ENCODE measurements at places on chromosomes 4 and X. TPM values are rescaled to one million over a fixed set of nuclear protein-coding genes. Genes with fewer than 3 reads are reported as not detected.

- no peaks in the 10 kb centered on the region for H3K36me3 ChIP-seq
- peaks cover 2% of the 10 kb centered on the region for H3K27me3 ChIP-seq
- no peak for DNase-seq
- no peak overlapping the region for H3K4me3 ChIP-seq
These were observed 12.2 kb upstream of the TMEM128 start for GRCh38 chr4:4260185-4260751.

- H3K36me3 ChIP-seq: no peaks in the 10 kb centered on the region
- H3K4me3 ChIP-seq: no peak overlapping the region
- no peaks in the 10 kb centered on the region for H3K4me1 ChIP-seq
- no peak overlapping the region for H3K27ac ChIP-seq
- no peak for DNase-seq
These were observed 127.3 kb upstream of the STK26 start for GRCh38 chrX:131895807-131896206.

DNA sequence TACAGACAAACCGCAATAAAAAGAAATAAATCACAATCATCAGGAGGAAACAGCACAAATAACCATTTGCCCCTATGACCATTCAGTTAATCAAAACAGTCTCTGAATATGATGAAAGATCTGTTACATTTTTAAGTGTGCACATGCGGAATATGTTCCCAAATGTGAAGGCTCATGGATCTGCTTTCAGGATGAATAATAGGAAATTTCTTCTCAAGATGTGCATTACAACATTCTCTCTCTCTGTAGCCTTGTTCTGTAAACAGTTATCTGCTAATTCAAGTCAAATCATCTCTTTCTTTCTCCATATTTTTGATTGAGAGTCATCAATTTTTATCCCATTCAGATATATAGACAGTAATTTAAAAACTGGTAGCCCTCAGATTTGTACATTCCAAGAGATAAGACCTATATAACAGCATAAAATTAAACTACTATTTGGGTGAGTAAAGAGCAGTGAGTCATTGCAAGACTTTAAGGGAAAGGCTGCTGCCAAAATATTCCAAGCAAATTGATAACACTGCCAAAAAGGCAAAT is 433.9 kb upstream of the ATOH1 start:
- H3K36me3 ChIP-seq: no peaks in the 10 kb centered on the region
- no peak for DNase-seq
- H3K27ac ChIP-seq: no peak overlapping the region
- H3K4me1 ChIP-seq: no peaks in the 10 kb centered on the region
- no peak overlapping the region for H3K4me3 ChIP-seq

DNA sequence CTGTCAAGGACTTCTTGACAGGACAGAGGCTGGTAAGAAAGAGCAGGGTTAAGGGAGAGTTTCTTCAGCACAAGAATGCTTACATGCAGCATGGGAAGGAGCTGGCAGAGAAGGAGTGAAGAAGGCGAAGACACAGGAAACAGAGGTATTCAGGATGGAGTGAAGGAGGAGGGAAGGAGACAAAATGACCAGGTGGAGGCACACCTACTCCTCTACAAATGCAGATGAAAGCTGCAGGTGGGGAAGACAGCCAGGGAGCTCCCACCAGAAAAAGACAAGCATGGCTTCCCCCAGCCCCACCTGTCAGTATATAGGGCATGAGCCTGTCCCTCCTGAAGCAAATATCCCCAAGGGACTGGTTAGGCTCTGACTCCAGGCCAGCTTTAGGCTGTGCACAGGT is 29.6 kb upstream of the NKRF start:
- no peaks in the 10 kb centered on the region for H3K4me1 ChIP-seq
- peak overlapping the region; percentile 23 for H3K27ac ChIP-seq
- H3K36me3 ChIP-seq: peaks cover 74% of the 10 kb centered on the region
- no peak overlapping the region for H3K4me3 ChIP-seq

DNA sequence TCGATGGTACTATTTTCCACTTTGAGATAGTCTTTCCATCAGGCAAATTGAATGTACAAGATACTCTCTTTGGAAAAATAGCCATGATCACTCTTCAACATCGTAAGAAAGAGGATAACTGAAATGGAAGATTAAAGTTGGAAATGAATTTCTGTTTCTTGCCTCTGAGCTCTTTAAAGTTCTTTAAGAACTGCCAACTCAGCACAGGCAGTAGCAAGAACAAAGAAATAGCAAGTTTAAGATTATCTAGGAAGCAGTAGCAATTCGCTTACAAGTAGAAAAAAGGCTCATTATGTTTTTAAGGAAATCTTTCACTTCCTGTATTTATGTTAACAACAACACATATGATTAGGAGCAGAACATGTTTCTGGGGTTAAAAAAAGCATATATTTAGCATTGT is 127.6 kb downstream of the CDS1 start:
- no peaks in the 10 kb centered on the region for H3K36me3 ChIP-seq
- no peak overlapping the region for H3K4me3 ChIP-seq
- no peaks in the 10 kb centered on the region for H3K4me1 ChIP-seq
- H3K27ac ChIP-seq: no peak overlapping the region
- no peaks in the 10 kb centered on the region for H3K27me3 ChIP-seq

DNA sequence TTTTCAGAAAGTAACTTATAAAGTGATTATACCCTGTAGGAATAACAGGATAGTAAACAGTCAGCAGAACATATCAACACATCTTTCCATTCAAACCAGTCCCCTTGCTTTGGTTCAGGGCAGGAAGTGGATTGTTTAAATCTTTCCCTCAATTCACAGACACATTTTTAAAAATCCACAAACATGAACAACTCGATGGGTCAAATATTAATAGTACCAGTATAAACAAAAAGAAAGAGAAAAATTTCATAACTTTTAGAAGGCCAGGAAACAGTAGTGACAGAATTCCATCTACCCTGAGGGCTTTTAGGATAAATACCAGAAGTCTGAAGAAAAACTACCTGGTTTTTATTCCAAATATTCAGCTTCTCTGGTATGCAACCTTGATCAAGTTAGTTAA is 1072.8 kb upstream of the PABPC4L start:
- H3K4me3 ChIP-seq: no peak overlapping the region
- H3K27ac ChIP-seq: no peak overlapping the region
- DNase-seq: no peak
- no peaks in the 10 kb centered on the region for H3K36me3 ChIP-seq

GRCh38 chr4:61085534-61085933 is 114.6 kb upstream of the ADGRL3 start:
- no peaks in the 10 kb centered on the region for H3K4me1 ChIP-seq
- no peak overlapping the region for H3K4me3 ChIP-seq
- no peaks in the 10 kb centered on the region for H3K27me3 ChIP-seq
- H3K27ac ChIP-seq: no peak overlapping the region
- no peak for DNase-seq

- no peaks in the 10 kb centered on the region for H3K36me3 ChIP-seq
- H3K27me3 ChIP-seq: no peaks in the 10 kb centered on the region
- no peak overlapping the region for H3K27ac ChIP-seq
- no peak for DNase-seq
- no peak overlapping the region for H3K4me3 ChIP-seq
These were observed 39.3 kb downstream of the NHSL2 start for GRCh38 chrX:71949844-71950445.

DNA sequence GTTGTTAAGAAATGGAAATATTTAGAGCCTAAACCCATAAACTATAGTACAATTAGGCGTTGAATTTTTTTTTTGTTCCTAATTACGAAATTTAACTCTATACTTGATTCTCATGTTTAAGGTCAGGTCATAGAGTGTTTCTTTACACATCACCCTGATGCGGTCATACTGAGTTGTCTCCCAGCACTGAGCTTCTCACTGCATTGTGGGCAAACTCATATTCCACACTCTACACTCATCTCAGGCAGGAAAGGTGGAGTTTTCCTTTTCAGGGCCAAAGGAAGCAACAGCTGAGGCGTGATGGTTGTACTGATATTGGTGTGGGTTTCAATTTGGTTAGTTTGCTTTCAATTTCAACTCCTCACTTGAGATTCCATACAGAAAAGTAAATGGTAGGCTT is 75.4 kb downstream of the FAT4 start:
- no peaks in the 10 kb centered on the region for H3K36me3 ChIP-seq
- H3K4me3 ChIP-seq: no peak overlapping the region
- no peak for DNase-seq
- no peaks in the 10 kb centered on the region for H3K27me3 ChIP-seq

DNA sequence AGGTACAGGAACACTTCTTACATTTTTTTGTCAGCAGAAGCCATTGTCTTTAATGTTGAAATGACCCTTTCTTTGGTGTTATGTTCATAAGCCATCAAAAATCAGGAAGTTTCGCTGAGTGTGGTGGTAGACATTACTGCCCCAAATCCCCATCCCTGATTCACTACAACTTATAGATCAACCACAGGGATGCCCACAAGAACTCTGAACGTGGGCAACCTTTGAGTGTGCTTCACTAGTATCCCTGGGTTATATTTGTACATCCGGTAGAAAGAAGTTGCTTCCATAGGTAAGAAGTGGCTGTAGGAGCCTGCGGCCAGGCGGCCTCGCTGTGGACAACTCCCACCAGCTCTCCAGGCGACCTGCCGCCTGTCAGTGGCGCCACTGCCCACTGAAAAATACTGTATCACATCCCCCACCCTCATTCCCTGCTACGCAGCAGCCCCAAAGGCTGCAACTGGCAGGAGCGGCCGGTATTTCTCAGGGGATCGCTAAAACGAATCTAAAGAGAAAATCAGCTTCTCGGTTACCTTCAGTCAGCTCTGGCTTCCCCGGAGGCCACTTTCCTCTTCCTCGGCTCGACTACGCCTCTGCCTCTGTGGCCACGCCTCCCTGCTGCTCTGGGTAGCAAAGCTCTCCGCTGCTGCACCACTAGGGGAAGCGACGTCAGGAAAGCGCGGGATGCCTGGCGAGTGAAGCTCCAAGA is 13.9 kb upstream of the ETDC start:
- H3K36me3 ChIP-seq: peaks cover 12% of the 10 kb centered on the region
- peak; percentile 37 for DNase-seq
- peaks cover 5% of the 10 kb centered on the region for H3K4me1 ChIP-seq
- no peaks in the 10 kb centered on the region for H3K27me3 ChIP-seq
- peak overlapping the region; percentile 84 for H3K4me3 ChIP-seq

DNA sequence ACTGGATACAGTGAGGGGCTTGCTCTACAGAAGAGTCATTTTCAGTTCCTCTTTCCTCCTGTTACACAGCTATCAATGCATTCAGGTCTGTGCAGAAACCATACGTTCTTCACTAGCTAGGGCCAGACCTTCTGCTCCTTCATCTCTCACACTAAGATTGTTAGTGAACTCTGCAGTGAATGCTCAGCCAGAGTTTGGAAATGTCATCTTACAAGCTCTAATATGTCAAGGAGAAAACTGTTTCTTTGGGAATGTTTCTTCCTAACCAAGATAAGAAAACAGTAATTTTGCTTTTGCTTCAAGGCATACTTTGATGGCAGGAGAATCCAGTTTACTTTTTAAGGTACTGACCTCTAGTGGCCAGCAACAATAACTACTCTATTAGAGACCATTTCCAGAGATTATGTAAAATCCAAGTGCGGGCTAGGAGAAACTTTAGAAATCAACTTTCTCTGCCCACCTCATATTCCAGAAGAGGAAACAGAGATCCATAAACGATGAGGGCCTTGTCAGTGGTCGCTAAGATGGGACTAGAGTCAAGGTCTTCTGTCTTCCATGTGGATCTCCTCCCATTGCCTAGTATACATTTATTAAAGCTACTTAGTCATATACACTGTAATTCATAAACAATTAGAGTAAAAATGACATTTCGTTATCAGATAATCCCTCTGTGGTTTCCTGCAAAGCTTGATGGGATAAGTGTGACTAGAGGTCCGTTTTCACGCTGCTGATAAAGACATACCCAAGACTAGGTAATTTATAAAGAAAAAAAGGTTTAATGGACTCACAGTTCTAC is 12.1 kb upstream of the CC2D2A start:
- H3K36me3 ChIP-seq: no peaks in the 10 kb centered on the region
- H3K27me3 ChIP-seq: peaks cover 4% of the 10 kb centered on the region
- no peak for DNase-seq
- H3K4me3 ChIP-seq: no peak overlapping the region
- no peaks in the 10 kb centered on the region for H3K4me1 ChIP-seq

- H3K36me3 ChIP-seq: no peaks in the 10 kb centered on the region
- no peaks in the 10 kb centered on the region for H3K4me1 ChIP-seq
- H3K27me3 ChIP-seq: no peaks in the 10 kb centered on the region
- no peak for DNase-seq
- H3K4me3 ChIP-seq: no peak overlapping the region
- no peak overlapping the region for H3K27ac ChIP-seq
These were observed 198.8 kb upstream of the DCAF8L1 start for GRCh38 chrX:28180096-28180495.

- no peak overlapping the region for H3K4me3 ChIP-seq
- H3K4me1 ChIP-seq: no peaks in the 10 kb centered on the region
- no peaks in the 10 kb centered on the region for H3K36me3 ChIP-seq
- no peak overlapping the region for H3K27ac ChIP-seq
These were observed 154.9 kb downstream of the FRMPD4 start for GRCh38 chrX:12292996-12293765.

DNA sequence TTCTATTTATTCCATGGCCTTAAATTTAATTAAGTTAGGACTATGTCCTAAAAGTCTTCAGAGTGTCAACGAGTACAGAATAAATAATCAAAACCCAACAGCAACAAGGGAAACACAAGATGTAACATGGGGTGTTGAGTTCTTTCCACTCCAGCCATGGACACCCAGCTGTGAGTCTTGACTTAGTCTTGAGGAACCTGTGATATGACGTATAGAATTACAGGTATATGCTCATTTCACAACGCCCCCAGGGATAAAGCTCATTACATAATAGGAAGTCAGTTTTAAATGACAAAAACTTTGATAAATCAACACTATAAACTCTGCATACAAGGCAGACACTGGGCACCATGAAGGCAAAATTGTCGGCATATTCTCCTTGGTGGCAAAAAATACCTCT is 200.0 kb upstream of the CASK start:
- no peaks in the 10 kb centered on the region for H3K36me3 ChIP-seq
- H3K4me1 ChIP-seq: peaks cover 12% of the 10 kb centered on the region
- no peaks in the 10 kb centered on the region for H3K27me3 ChIP-seq
- no peak overlapping the region for H3K4me3 ChIP-seq
- DNase-seq: no peak

DGAT2L6 gene
- not detected for polyA plus RNA-seq

RHOXF1 gene
- polyA plus RNA-seq: not detected

TLR2 gene
- polyA plus RNA-seq: 0.74 TPM

BMX gene
- polyA plus RNA-seq: not detected
